ENCODE measurements at places on chromosomes 16 and 17. TPM values are rescaled to one million over a fixed set of nuclear protein-coding genes. Genes with fewer than 3 reads are reported as not detected.

DNA sequence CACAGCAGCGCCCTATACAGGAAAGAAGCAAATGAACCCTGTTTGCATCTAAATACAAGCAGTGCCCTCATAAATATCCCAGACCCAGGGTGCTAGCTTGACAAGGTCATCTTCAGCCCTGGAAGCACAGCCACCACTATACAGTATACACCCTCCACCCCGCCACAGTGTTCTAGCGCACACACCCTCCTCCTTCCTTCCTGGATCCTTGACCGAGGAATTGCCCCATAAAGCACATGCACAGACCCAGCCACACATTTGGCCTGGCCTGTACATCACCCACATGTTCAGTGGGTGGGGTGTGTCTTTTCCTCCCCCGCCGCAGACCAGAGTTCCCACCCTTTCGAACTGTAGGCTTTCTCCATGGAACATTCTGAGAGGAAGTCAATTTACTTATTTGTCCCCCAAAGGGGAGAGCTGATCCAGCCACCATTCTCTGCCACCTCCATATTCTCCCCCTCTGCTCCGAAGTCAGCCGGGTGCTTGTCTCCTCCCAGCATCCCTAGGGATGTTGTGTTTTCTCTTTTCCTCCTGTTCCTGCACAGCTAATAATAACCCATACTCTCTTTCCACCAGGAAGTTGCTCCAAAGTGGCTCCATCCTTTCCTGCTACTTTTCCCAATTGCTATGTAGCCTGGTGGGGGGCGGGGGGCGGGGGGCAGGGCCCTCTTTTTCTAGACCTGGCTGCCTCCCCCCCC is 6.6 kb downstream of the ABI3 start:
- peak; percentile 76 for DNase-seq
- peaks cover 8% of the 10 kb centered on the region for H3K36me3 ChIP-seq
- peaks cover 28% of the 10 kb centered on the region for H3K27me3 ChIP-seq
- peaks cover 85% of the 10 kb centered on the region for H3K4me1 ChIP-seq
- peak overlapping the region; percentile 56 for H3K27ac ChIP-seq

- peaks cover 12% of the 10 kb centered on the region for H3K4me1 ChIP-seq
- DNase-seq, result no peak
- no peak overlapping the region for H3K4me3 ChIP-seq
- peaks cover 35% of the 10 kb centered on the region for H3K36me3 ChIP-seq
These were observed 2.5 kb downstream of the PRSS8 start for GRCh38 chr16:31133046-31133501.

DNA sequence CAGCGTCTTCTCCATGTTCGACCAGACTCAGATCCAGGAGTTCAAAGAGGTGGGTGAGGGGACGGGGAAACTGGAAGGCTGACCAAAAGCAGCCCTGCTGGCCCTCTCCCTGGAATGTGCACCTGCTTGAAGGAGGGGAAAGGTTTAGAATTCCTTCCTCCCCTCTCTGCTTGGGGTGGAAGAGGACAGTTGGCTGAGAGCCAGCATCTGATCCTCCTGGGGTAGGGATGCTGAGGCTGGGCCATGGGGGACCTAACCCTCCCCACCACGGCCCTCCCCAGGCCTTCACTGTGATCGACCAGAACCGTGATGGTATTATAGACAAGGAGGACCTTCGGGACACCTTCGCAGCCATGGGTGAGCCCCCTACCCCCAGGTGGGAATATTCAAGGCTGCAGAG is 1.3 kb downstream of the MYL11 start:
- DNase-seq, result no peak
- no peak overlapping the region for H3K4me3 ChIP-seq
- H3K27me3 ChIP-seq, result no peaks in the 10 kb centered on the region
- peaks cover 32% of the 10 kb centered on the region for H3K4me1 ChIP-seq
- H3K27ac ChIP-seq, result no peak overlapping the region

- no peaks in the 10 kb centered on the region for H3K27me3 ChIP-seq
- peaks cover 44% of the 10 kb centered on the region for H3K4me1 ChIP-seq
- H3K36me3 ChIP-seq, result no peaks in the 10 kb centered on the region
- H3K27ac ChIP-seq, result no peak overlapping the region
These were observed 14.3 kb downstream of the PRCD start for GRCh38 chr17:76554131-76554530.

DNA sequence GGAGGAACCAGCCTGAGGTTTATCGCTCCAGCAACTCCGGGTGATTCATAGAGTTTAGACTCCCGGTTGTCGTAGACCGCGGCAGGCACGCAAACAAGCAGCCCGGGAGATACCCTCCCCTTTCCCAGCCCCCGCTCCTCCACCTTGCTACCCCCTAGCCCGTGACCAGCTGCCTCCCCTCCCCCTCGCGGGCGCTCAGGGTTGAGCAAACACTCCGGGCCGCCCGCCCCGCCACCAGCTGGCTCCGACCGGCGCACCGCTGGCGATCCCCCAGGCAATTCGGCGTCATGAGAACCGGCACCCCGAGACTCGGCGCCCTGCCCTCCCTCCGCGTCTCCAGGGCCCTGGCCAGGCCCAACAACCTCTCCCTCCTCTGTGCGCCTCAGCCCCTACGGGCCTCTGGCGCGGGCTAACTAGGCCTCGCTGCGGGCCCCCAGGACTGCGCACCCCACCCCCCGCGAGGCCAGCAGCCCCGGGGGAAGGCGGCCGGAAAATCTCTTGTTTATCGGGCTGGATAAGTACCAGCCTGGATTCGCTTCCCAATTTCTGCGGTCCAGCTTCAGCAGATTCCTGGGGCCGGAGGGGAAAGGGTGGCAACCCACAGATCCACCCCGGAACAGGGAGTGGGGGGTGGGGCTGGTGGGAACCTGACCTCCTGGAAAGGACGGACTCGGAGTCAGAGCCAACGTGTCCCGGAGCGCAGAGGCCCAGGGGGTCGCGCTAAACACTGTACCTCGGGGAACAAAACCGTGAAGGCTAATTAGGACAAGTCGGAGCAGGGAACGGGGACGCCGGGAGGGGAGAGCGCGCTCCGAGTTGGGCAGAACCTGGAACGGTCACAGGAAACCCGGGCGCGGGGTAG is 951 bp upstream of the GPRC5C start:
- H3K36me3 ChIP-seq, result no peaks in the 10 kb centered on the region
- peak overlapping the region; percentile 58 for H3K4me3 ChIP-seq
- peaks cover 11% of the 10 kb centered on the region for H3K27me3 ChIP-seq
- peak overlapping the region; percentile 78 for H3K27ac ChIP-seq

DNA sequence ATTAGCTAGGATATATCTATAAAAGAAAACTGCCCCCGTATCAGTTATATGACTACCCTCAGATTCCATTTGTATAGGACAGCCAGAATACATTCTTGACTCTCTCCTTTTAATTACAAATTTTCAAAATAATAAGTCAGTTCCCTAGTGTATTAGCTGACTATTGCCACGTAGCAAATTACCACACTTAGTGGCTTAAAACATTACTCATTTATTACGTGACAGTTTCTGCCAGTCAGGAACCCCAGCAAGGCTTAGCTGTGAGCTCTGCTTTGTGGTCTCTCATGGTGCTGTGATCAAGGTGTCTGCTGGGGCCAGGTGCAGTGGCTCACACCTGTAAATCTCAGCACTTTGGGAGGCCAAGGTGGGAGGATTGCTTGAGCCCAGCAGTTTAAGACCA is 13.9 kb upstream of the SCNN1B start:
- no peaks in the 10 kb centered on the region for H3K27me3 ChIP-seq
- no peaks in the 10 kb centered on the region for H3K4me1 ChIP-seq
- no peaks in the 10 kb centered on the region for H3K36me3 ChIP-seq
- no peak for DNase-seq
- H3K4me3 ChIP-seq, result no peak overlapping the region

DNA sequence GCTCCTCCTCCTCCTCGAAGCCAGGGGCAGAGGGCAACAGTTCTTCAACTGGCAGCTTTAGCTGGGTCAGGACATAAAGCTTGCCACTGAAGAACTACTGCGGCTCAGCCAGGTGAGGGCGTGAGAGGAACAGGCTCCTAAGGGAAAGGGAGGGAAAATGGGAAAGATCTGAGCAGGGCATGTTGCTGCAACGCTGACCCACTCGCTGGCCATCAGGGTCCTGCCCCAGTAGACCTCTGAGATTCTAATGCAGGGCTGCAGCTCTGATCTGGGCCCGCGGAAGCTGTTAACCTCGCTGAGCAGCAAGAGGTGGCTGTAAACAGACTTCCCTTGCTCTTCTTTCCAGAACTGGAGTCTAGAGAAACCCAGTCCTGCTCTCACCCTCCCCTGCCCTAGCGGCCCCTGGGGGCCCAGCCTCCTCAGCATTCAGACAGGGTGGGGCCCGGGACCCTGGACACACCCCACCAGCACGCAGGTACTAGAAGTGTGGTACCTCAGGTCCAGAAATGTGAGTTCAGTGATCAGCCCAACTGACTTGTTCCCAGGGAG is 3.8 kb upstream of the TLCD2 start:
- peaks cover 16% of the 10 kb centered on the region for H3K27me3 ChIP-seq
- peaks cover 78% of the 10 kb centered on the region for H3K4me1 ChIP-seq
- peaks cover 36% of the 10 kb centered on the region for H3K36me3 ChIP-seq

DNA sequence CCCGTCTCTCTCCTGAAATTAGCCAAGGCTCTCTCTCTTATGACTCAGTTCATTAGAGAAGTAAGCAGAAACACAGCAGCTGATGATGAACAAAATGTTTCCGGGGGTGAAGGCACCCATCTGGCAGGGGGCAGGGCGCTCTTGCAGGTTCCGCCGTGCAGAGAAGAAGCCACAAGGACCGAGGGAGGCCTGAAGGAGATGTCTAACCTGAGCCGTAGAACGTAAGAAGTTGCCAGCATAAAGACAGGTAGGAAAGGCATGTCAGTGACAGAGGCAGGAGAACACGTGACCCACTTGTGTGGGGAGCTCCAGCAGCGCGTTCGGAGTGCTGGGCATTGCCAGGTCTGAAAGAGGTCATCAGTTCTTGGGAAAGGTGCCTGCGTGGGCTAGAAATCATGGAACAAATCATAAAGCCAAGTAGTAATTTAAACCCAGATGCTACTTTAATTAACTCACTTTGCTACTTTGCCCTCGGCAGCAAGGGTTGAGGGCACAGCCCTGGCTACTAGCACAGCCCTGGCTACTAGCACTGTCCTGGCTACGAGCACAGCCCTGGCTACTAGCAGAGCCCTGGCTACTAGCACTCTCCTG is 198.6 kb downstream of the RPTOR start:
- H3K27me3 ChIP-seq, result no peaks in the 10 kb centered on the region
- DNase-seq, result peak; percentile 60
- no peak overlapping the region for H3K4me3 ChIP-seq
- H3K36me3 ChIP-seq, result no peaks in the 10 kb centered on the region

GRCh38 chr17:30545024-30545423 is 67.8 kb downstream of the GOSR1 start:
- H3K4me3 ChIP-seq, result no peak overlapping the region
- no peaks in the 10 kb centered on the region for H3K27me3 ChIP-seq
- no peaks in the 10 kb centered on the region for H3K36me3 ChIP-seq
- DNase-seq, result no peak

GRCh38 chr16:50879873-50880695 is 138.2 kb downstream of the CYLD start:
- H3K4me1 ChIP-seq, result no peaks in the 10 kb centered on the region
- no peak overlapping the region for H3K27ac ChIP-seq
- H3K27me3 ChIP-seq, result peaks cover 45% of the 10 kb centered on the region
- no peaks in the 10 kb centered on the region for H3K36me3 ChIP-seq
- no peak overlapping the region for H3K4me3 ChIP-seq

DNA sequence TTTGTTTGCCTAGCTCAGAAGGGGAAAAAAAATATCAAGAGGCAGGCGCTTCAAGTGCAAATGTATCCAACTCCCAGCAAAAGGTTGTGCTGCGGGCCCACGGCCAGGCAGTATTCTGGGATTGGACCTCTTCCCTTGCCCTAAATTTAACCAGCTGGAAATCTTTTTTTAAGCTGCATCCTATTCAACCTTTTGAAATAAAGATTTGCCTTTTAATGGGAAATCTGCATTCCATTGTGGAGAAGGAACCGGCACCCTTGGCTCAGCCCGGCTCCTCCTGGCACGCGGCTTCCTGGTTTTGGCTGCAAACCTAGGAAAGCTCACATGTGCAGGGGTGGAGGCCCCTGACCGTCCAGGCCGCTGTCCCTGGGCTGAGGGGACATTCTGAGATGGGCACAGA is 38.8 kb upstream of the ENPP7 start:
- no peak overlapping the region for H3K4me3 ChIP-seq
- no peaks in the 10 kb centered on the region for H3K27me3 ChIP-seq
- no peak overlapping the region for H3K27ac ChIP-seq

GRCh38 chr16:627454-628239 is 3.1 kb upstream of the WFIKKN1 start:
- peaks cover 6% of the 10 kb centered on the region for H3K27me3 ChIP-seq
- no peak overlapping the region for H3K4me3 ChIP-seq
- H3K4me1 ChIP-seq, result peaks cover 11% of the 10 kb centered on the region
- no peak overlapping the region for H3K27ac ChIP-seq
- no peak for DNase-seq
- H3K36me3 ChIP-seq, result peaks cover 51% of the 10 kb centered on the region

DNA sequence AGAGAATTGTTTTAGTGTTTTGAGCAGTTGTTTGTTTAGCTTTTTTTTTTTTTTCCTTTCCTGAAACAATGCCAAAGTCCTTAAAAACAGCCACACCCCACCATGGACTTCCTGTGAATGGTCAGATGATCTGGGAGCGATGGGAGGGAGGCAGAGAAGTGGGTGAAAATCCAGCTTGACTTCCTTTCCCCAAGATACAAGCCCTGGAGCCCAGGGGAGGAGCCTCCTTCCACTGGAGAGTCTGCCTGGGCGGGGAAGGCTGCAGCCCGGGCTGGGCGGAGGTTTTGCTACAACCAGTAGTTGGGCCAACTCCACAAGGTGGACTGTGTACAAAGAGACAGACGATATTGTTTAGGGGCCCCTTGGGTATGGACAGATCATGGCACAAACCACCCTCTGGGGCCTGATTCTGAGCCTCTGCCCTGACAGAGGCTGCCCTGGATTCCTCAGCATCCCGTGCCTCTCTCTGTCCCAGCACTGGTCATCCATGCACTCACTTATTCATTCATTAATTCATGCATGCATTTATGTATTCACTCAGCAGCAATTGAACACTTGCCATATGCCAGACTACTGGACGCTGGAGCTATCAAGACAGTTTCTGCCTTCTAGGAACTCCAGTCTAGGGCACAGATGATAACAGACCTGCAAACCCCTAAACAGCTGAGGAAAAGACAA is 29.8 kb downstream of the WSB1 start:
- peaks cover 24% of the 10 kb centered on the region for H3K4me1 ChIP-seq
- no peaks in the 10 kb centered on the region for H3K36me3 ChIP-seq
- no peak overlapping the region for H3K4me3 ChIP-seq
- peak overlapping the region; percentile 48 for H3K27ac ChIP-seq
- no peaks in the 10 kb centered on the region for H3K27me3 ChIP-seq
- peak; percentile 89 for DNase-seq

GRCh38 chr16:11253009-11253994 is 2.7 kb downstream of the SOCS1 start:
- DNase-seq, result no peak
- H3K27me3 ChIP-seq, result peaks cover 7% of the 10 kb centered on the region

DNA sequence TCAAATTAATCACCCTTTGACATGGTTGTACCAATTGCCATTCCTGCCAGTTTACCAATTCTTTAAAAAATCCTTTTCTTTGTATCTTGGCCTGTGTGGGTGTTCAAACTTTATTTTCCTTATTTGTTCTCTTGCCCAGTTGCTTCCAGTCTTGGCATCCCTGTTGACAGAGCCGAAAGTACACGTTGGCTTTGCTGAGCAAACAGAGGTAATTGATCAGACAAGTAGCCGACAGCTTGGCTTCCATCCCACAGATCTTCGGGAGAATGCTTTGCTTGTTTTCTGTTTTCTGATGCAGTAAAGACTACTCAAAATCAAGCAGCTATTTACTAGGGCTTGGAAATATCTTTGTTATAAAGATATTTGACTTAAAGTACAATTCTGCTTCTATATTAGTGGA is 506.8 kb upstream of the SALL1 start:
- H3K27ac ChIP-seq, result no peak overlapping the region
- no peaks in the 10 kb centered on the region for H3K27me3 ChIP-seq
- no peaks in the 10 kb centered on the region for H3K36me3 ChIP-seq
- no peaks in the 10 kb centered on the region for H3K4me1 ChIP-seq

The CCL5 gene
- 12.4 TPM for total RNA-seq

The MT2A gene
- total RNA-seq, result 239 TPM

The ADORA2B gene
- 12.2 TPM for total RNA-seq

The TUBG2 gene
- 19.5 TPM for total RNA-seq

The KRTAP4-4 gene
- total RNA-seq, result not detected

The MILR1 gene
- total RNA-seq, result 34.4 TPM

The BAIAP3 gene
- 2.6 TPM for total RNA-seq
